Spinal cord (tissue), 10 donors: ENCODE measurements at places on chromosomes 1 and 21.

DNA sequence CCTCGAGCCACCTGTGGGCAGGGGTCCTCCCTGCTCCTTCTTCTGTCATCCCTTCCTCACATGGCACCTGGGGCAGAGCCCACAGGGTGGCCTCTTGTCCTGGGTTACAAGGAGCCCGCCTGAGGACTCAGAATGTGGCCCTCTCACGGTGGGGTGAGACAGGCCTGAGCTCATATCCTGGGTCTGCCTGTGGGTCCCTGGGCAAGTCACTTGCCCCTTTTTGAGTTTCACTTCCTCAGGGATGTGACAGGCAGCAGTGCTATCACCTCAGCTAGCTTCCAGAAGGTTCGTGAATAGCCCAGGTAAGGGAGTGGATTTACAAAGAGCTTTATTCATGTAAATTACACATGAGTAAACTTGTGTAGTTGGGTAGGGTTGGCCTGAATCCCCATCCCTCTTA lies 33.5 kb downstream of the HTR6 start:
- DNase-seq, result no peak

DNA sequence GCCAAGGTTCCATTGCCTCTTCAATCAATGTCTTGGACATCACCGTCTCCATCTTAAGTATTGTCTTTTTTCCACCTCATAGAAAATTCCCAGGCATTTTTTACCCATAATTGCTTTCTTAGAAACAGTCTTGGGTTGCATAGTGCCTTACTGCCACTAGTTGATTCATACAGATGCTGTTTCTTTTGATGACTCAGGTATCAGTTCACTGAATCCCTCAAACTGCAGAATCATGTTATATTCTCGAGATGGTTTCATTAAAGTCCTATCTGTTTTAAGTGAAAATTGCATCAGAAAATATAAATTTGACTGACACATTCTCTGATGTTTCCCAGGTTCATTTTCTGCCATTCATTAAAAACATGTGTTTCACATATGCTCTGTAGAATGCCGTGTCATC lies 1489.1 kb downstream of the BRINP3 start:
- no peak for DNase-seq

DNA sequence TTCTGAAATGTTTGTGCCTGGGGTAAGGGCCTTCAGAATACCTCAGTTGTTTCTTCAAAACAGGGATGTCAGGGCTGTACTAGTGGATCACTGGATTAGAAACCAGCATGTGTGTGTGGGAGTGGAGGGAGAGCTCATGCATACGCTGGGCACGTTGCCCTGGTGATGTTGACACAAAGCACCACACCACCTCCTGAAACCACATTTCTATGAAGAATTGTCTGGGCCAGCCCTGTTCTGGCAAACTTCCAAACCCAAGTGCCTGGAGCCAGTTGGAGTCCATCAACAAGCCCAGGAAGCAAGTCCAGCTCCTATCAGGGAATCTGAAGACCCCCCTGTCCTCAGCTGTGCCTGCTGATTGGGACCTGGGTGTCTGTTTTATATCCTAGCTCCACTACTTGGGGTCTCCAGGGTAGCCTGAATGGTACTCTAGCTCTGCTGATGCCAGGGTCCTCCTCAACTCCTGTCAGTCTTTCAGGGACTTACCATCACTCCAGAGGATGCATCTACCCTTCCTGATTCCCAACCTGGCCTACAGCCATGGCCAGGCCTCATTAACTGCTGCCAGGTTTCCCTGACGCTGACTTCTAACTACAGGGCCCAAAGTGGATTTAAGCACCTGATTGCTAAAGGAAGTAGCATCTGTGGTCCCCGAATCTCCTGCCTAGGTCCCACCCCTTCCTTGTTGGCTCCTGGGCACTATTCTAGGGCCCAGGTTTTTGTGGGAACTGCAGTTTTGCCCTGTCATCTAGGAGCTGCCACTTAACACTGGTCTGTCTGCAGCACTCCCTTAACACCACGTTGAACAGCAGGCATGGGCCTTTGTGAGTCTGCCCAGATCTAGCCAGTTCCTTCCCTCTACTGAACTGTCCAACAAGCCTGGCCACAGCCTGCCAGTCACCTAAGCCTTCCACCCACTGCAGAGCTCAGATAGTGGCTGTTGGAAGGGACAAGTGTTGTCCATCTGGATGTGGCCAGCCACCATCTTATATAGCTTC lies 45.5 kb downstream of the LPAR3 start:
- no peak for DNase-seq

DNA sequence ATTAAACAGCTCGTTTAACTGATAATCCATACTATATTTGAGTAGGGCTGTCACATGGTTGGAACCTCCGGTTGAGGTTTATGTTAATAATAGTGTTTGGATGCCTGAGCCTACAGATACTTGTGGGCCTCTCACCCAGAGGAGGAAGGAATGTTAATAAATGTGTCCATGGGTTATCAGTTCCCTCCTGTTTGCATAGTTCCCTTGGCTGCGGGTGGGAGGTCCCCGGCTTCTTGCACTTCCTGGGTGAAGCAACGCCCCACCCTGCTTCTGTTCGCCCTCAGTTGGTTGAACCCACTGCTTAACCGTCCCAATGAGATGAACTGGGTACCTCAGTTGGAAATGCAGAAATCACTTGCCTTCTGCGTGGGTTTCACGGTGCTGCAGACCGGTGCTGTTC lies 23.6 kb upstream of the GBP1 start:
- DNase-seq, result no peak

DNA sequence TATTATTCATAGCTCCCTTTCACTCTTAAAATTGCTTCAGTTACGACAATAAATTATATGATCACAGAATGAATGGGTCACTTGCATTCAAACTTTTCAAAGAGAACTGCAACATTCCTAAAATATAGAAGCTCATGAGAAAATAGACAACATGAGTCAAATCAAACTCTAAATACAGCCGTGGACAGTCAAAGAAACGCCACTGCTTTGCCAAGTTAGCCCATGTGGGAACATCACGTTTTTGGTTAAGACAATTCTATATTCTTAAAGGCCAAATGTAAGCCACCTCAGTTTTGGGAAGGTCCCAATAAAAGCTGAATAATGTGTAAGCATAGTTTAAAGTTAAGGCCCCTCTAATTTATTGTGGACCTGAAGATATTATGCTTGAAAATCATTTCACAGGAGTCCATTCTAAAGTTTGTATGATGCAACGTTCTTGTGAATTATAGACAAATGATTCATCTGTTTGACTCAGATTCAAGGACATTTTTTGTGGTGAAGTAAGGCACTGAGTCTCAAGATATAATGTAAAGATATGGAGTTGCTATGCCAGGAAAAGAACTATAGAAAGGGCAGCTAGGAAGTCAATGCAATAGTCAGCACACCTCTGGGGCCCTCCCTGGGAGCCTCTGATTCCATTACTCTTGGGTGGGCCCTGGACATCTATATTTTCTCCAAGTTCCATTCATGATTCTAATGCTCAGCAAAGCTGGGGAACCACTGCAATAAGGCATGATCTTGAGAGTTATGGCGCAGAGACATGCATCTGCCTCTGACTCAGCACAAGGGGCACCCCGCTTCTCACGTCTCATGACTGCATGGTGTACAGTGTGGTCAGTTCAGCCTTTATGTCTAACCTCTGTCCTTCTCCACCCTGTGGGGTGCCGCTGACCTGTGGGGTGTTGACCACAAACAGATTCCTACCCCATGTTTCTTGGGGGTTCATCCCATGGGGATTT lies 33.9 kb downstream of the ETS2 start:
- DNase-seq, result no peak

DNA sequence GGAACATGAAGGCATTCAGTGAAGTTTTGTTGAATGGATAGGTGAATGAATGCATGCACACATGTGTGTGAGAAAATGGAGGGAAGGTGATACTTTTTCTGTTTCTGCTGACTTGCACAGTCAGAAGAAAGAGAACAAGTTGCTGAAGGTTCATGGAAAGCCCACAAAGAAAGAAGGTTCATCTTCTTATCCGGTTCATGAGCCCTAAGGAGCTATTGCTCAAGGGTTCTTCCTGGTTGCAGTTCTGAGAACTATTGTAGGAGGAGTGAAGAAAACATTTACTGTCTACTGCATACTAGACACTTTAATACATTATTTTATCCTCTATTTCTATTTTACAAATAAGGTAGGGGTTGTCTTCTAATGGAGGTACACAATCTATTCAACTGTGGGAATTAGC lies 13.4 kb upstream of the NIBAN1 start:
- no peak for DNase-seq

DNA sequence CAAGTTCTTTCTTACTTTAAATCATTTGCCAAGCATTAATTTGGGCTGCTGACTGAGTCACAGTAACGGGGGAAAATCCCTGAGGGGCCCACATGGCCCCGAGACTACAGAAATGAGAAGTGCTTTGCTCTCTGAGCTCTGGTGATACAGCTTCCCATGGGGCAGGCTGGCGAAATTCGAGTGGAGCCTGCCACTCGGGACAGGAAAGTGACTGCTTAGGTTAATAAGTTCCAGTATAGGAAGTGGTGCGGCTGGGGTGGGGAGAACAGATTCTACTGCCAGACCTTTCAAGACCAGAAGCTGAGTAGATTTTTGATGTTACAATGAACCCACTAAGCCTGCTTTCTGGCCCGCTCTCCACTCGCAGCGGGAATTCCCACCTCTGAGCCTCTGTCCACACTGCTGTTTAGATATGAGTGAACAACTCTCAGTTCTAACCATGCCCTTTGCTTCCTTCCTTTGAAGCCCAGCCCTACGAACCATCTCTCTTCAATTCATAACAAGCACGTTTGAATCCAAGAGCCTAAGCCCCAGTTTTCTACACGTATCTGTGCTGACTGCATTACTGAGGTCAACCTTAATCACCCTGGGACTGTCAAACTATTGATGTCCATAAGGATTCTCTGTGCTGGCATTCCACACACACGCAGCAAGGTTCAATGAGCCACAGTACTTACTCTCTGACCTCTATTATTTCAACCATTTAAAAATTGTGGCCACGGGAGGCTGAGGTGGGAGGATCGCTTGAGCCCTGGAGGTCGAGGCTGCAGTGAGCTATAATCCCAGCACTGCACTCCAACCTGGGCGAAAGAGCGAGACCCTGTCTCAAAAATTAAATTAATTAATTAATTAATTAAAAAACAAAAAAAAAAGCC lies 9.6 kb downstream of the ZBTB17 start:
- no peak for DNase-seq

DNA sequence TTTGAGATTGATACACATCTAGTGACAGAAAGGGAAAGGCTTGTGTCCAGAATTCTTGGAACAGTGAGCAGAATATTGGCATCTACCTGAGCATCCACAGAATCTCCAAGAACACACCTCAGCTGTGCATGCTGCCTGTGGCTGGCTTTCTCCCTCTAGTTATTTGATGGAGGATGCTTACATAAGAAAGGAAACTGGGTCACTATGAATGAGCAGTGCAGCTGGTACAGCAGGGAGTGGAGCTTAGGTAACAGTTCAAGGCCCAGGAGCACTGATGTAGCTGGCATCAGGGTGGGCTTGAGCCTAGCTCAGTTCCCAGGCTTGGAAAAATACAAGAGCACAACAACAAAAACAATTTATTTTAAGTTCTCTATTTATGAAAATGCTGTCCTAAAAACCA lies 26.3 kb downstream of the RGS8 start:
- no peak for DNase-seq

GRCh38 chr1:206106328-206107167 lies 10.6 kb downstream of the AVPR1B start:
- DNase-seq, result peak; percentile 65

GRCh38 chr1:93744299-93744988 lies 62.8 kb upstream of the BCAR3 start:
- no peak for DNase-seq
